ENCODE measurements at places on chromosomes 16 and 17. TPM values are rescaled to one million over a fixed set of nuclear protein-coding genes. Genes with fewer than 3 reads are reported as not detected.
A peak's percentile ranks its signal among the peaks of the same experiment; 100 is the strongest.

- DNase-seq, result no peak
Measured at GRCh38 chr16:3907586-3907985, 27.1 kb upstream of the CREBBP start.

GRCh38 chr17:67648032-67648905, 69.5 kb upstream of the NOL11 start:
- no peak for DNase-seq

DNA sequence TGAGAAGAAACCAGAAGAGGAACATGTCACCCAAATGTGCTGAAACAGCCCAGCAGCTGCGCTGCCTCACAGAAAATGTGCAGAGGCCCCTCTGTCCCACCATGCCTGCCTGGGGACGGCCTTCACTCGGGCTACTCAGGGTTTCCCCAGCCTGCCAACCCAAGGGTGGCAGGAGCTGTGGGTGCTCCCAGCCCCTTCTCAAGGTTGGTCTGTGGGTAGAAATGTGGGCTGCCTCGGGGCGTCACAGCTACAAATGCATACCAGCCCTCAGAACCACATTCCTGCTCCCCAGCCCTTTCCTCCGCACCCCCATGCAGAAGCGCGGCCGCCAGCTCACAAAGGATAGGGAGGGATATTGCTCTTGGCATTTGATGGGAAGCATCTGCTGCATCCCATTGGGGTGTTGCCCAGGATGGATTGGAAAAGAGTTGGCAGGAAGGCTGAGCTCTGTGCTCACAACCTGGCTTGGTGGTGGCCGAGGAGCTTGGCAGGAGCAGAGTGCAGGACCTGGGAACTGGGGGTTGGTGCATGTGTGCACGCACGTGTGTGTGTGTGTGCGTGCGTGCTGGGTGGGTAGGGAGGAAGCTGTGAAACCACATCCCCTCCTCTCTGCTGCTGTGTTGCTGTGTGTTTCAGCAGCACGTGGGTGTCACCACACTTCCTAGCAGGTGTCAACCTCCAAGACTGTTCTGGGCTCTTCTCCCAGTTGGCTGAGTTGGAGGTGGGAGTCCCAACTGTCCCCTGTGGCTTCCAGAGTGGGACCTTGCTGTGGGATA, 304.4 kb downstream of the SEC14L1 start:
- DNase-seq, result peak; percentile 24

- no peak for DNase-seq
Measured at GRCh38 chr16:71536752-71537499, 10.7 kb downstream of the CHST4 start.

GRCh38 chr16:67000384-67001351, 12.3 kb downstream of the CES4A start:
- DNase-seq, result no peak

GRCh38 chr16:75420987-75421819, 12.1 kb downstream of the CFDP1 start:
- peak; percentile 62 for DNase-seq

DNA sequence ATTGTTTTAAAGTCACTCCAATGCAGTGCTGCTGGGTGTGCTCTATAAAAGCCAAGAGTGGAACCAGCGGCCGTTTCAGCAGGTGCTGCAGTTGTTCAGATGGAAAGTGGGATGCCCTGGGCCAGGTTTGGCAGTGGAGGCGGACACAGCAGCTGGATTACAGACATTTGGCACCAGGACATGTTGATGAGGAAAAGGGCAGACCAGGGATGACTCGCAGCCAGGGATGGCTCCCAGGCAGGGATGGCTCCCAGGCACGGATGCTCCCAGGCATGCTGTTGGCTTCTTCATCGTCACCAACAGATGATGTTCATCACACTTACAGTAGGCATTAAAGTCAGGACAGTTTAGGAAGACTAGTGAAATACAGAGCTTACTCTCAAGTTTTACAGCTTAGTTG, 10.0 kb downstream of the GAN start:
- DNase-seq, result no peak

DNA sequence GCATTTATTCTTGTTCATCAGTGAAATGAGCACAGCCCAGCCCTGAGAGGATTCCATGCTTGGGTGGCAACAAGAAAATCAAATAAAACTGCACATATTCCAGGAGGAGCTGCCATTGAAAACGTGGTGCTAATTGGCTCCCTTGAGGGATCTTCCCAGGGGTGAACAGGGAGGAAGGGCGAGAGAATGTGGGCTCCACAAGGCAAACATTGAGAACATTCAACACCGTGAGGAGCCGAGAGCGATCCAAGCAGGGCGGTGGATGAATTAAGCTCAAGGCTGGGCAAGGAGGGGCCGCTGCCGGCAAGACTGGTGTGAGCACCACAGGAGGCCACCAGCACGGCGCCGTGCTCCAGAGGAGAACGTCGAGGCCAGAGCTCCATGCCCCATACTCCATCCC, 166.9 kb downstream of the C16orf95 start:
- no peak for DNase-seq

DNA sequence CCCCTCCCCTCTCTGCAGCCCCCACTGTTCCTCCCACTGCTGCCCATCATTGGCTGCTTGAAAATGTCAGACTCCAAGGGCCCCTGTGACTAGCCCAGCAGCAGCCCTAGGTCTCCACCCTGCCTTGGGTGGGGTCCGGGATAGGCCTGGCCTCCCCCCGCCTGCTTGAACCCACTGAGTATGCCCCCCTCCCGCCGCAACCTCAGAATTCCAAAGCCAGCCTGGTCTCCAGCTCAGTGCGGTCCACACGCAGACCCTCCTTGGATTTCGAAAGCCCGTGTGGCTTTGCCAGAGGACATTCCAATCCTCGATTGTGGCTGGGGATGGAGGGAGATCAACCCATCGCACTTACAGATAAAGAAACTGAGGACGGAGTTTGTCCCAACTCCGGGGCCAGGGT, 6.4 kb downstream of the DPEP1 start:
- DNase-seq, result no peak

DNA sequence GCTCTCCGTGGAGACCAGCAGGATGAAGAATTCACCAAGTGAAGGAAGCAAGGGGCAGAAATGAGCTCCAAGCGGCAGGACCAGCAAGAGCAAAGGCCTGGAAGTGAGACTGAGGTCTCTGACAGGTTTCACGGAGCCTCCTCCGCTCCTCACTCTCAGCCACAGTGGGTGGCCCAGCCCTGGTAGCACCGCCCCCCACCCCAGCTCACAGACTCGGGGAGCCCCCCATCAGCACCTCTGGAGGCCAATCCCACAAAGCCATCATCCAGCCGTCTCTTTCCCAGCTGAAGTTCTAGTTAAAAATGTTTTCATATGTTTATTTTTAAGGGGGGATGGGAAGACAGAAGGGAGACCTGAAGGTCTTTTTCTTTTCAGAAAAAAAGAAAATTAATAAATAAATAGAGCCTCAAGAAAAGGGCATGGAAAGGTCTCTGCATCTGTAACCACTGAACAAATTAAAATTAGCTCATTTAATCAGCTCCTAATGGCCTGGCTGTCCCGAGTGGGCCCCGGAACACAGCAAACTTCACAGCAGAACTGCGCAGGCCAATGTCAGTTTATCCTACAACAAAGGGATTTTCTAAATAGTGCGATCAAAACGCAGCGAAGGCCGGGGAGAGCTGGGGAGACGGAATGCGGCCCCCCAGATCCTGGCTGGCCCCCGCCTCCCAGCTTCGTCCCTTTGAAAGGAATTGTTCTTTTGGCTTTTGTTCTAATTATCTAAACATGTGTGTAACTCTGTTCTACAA, 190.3 kb downstream of the ZNF423 start:
- no peak for DNase-seq

DNA sequence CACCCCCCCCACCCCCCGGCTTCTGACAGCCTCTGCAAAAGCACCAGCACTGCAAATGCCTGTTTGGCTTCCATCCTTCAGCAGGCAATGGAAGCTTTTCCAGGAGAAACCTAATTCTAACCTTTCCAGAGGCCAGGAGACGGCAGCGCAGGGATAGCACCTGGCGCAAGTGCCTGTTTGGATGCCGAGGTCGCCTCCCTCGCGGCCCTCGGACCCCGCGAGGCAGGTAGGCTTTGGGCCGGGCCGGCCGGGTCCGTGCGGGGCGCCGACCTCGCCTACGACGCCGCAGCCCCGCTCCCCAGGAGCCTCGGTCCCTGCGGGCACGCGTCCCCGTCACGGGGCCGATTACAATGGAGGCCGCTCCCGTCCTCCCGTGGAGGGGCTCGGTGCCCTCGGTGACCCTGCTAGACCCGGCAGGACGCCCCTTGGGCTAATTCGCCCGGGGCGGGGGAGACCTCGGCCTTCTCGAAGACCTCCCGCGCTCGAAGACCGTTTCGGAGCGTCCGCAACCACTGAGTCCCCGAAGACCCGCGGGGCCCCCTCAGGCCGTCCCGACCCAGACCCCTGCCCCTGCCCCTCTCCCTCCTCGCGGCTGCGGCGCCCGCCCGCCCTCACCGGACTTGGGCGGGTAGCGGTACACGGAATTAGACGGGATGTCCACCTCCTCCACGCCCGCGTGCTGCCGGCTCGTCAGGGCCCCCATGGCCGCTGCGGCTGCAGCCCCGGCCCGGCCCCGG, 587 bp downstream of the RNF157 start:
- no peak for DNase-seq

- no peak for DNase-seq
Measured at GRCh38 chr16:27461483-27462171, 59.7 kb downstream of the IL21R start.

GRCh38 chr17:38421871-38422827, 6.1 kb upstream of the ARHGAP23 start:
- DNase-seq, result no peak

DNA sequence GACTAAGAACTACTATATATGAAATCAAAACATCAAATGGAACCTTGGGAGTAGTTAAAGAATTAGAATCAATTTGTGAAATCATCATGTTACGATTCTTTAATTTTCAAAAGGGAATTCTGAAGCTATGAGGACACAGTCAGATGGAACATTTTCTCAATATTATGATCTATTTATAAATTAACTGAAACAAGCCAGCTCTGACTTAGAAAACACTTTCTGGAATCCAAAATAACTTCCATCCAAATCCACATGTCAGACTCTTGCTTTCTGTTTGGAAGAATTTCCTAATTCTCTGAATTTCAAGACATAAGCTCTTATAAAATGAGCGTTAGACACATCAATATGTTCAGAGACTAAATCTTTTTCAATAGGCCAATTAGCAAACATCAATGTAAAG, 737.7 kb upstream of the SOX9 start:
- DNase-seq, result no peak

- no peak for DNase-seq
Measured at GRCh38 chr16:89341279-89341678, 123.8 kb downstream of the ZNF778 start.

DNA sequence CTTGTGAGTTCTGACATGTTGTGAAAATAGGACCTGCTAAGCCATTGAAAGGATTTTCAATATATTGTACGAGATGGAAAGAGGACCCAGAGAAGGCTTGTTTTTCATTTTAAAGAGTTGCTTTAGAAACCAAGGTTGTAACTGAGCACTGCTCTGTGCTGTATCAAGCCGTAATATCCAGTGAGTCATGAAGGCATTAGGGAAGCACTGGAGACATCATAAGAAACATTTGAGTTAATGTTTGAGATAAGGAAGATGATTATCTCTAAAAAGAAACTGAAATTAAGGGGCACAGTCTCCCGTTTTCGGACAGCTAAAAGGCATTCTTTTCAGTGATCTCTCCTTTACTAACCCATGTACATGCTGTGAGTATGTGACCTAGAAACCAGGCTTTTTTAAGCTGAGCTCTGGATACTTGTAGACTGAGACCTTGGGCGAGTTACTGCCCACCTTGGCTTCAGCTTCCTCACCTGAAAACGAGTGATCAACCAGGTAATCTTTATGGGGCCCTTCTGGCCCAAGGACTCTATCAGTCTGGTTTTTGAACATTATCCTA, 149.2 kb upstream of the TBX2 start:
- peak; percentile 57 for DNase-seq

- DNase-seq, result no peak
Measured at GRCh38 chr17:57679356-57679755, 65.7 kb downstream of the CCDC182 start.

DNA sequence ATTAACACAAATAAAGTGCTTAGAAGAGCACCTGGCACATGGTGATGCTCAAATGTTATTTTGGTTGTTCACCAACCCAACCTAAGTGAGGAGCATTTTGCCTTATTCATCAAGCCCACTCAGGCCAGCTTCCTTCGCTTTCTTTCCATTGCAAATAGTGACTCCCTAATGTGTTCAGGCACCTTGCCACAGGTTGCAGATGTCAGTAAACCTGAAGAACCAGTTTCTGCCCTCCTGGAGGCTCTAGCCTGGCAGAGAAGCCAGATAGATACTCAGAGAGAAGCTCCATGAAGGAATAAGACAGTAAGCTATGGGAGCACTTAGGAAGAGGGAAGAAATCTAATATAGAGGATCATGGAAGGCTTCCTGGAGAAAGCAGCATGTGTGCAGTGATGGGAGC, 23.9 kb downstream of the GPR139 start:
- DNase-seq, result peak; percentile 9

DNA sequence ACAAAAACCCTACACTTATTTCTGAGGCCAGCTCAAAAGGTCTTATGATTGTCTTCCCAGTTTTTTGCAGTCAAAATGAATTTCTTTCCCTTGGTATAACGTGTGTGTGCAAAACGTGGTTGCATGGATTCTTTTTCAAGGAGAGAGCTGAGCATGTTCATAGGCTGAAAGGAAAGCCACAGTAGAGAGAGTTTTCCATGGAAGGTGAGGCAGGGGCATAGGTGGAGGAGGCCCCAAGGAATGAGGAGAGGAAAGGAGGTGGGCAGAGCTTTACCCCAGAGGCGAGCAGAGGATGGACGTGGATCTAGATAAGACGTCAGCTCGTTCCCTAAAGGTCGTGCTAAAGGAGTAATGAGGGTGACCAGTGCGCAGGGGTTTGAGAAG, 22.8 kb downstream of the TRPV2 start:
- DNase-seq, result no peak

Gene KRTAP9-2
- not detected for total RNA-seq

Gene MYO15A
- total RNA-seq, result 0.05 TPM

Gene CCDC154
- total RNA-seq, result not detected

Gene KRT27
- total RNA-seq, result not detected

Gene TBC1D3E
- not detected for total RNA-seq

Gene ATF7IP2
- 0.41 TPM for total RNA-seq

Gene SKAP1
- 4.3 TPM for total RNA-seq
